Activated CD8-positive, alpha-beta memory T cell treated with anti-CD3 and anti-CD28 coated beads, Interleukin-2, amount 10 ng/mL, durations not matched to agents 7 days and 5 days (primary cell): ENCODE measurements at places on chromosomes 16 and 17. TPM values are rescaled to one million over a fixed set of nuclear protein-coding genes. Genes with fewer than 3 reads are reported as not detected.

DNA sequence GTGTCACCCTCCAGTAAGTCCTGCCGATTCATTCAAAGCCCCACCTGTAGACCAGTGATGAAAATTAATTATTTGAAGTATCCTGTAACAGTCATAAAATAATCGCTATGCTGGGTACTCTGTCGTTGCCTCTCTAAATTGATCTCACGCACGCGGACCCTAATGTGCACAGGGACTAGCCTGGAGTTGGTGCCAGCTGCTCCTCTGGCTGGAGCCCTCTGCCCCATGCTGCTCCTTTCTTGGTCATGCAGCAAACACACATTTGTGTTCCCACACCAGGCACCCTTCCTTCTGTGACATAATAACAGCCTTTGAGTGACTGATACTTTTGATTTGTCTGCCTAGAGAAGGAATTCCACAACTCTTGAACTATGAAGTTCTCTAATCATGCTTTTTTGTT lies 16.0 kb downstream of the RAB11FIP3 start:
- H3K27ac ChIP-seq, result no peak overlapping the region
- DNase-seq, result no peak
- H3K4me3 ChIP-seq, result no peak overlapping the region
- H3K4me1 ChIP-seq, result no peaks in the 10 kb centered on the region
- no peaks in the 10 kb centered on the region for H3K27me3 ChIP-seq

GRCh38 chr16:77944631-77945030 lies 77.7 kb upstream of the CLEC3A start:
- no peak overlapping the region for H3K27ac ChIP-seq
- no peak overlapping the region for H3K4me3 ChIP-seq
- DNase-seq, result no peak
- no peaks in the 10 kb centered on the region for H3K36me3 ChIP-seq
- H3K27me3 ChIP-seq, result peaks cover 8% of the 10 kb centered on the region
- H3K4me1 ChIP-seq, result no peaks in the 10 kb centered on the region

DNA sequence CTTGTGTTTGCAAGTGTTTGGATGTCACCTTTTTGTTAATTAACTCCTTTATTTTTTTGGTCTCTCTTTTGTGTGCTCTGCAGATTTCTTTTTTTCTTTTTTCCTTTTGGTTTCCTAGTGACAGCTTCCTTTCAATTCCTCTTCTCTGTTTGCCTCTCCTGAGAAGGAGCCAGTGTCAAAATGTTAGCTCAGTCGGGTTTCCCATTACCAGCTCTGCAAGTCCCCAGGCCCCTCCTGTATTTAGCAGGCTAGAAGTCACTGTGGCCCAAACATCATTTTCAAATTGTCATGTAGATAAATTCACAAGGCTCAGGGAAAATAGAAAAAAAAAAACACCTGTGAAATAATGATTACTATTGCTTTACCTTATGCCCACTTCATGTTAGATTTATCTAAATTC lies 1621.6 kb downstream of the CDH8 start:
- no peaks in the 10 kb centered on the region for H3K4me1 ChIP-seq
- no peaks in the 10 kb centered on the region for H3K36me3 ChIP-seq
- no peak for DNase-seq
- H3K27me3 ChIP-seq, result no peaks in the 10 kb centered on the region
- H3K4me3 ChIP-seq, result no peak overlapping the region

Gene CRYM
- total RNA-seq, result not detected

Gene IL17C
- 0.29 TPM for total RNA-seq
